Urinary bladder (tissue), 4 donors: ENCODE measurements at places on chromosomes 7 and 10. TPM values are rescaled to one million over a fixed set of nuclear protein-coding genes. Genes with fewer than 3 reads are reported as not detected.

Gene SUMF2
- polyA plus RNA-seq = 104 TPM

Gene NUDT1
- 33.0 TPM for polyA plus RNA-seq

Gene GPER1
- polyA plus RNA-seq = 12.7 TPM

Gene ANKRD22
- 3.4 TPM for polyA plus RNA-seq

Gene LIPM
- polyA plus RNA-seq = not detected

Gene SPDYE11
- not detected for polyA plus RNA-seq

Gene FAM149B1
- polyA plus RNA-seq = 14.6 TPM

Gene WNT2
- 0.48 TPM for polyA plus RNA-seq

Gene ABCB1
- 4.3 TPM for polyA plus RNA-seq

Gene CACNB2
- polyA plus RNA-seq = 16.7 TPM

Gene NKX1-2
- polyA plus RNA-seq = not detected

Gene AZGP1
- polyA plus RNA-seq = 9.3 TPM

Gene POLR2J2
- polyA plus RNA-seq = 0.48 TPM

Gene ELMO1
- polyA plus RNA-seq = 14.1 TPM

Gene THSD7A
- polyA plus RNA-seq = 4.5 TPM

Gene KCP
- polyA plus RNA-seq = 0.42 TPM

Gene ABCC2
- polyA plus RNA-seq = 2.4 TPM

Gene EFCAB10
- not detected for polyA plus RNA-seq

Gene DNAJC1
- 44.1 TPM for polyA plus RNA-seq

Gene SPDYE18
- polyA plus RNA-seq = 1.3 TPM

Gene ELAPOR2
- polyA plus RNA-seq = 8.0 TPM
